ENCODE measurements at places on chromosomes 3 and 15.

DNA sequence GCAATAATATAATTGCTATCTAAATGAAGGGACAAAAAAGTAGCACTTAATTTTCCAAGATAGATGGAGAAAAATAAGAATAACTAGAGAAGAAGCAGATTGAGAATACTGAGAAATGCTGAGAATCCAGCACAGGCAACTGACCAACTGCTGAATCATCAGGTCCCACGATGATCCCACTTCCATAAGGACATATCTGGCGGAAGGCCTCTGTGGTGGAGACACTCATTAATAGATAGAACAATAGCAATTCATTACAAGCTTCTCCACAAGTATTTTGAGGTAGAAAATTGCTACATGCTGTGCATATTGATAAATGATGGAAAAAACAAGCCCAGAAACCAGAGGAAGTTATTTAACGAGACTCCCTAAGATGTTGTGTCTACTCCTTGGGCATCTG, 105.9 kb downstream of the DUT start:
- no peaks in the 10 kb centered on the region for H3K27me3 ChIP-seq
- no peak for DNase-seq
- no peak overlapping the region for H3K4me3 ChIP-seq
- H3K36me3 ChIP-seq, result no peaks in the 10 kb centered on the region
- no peaks in the 10 kb centered on the region for H3K4me1 ChIP-seq

DNA sequence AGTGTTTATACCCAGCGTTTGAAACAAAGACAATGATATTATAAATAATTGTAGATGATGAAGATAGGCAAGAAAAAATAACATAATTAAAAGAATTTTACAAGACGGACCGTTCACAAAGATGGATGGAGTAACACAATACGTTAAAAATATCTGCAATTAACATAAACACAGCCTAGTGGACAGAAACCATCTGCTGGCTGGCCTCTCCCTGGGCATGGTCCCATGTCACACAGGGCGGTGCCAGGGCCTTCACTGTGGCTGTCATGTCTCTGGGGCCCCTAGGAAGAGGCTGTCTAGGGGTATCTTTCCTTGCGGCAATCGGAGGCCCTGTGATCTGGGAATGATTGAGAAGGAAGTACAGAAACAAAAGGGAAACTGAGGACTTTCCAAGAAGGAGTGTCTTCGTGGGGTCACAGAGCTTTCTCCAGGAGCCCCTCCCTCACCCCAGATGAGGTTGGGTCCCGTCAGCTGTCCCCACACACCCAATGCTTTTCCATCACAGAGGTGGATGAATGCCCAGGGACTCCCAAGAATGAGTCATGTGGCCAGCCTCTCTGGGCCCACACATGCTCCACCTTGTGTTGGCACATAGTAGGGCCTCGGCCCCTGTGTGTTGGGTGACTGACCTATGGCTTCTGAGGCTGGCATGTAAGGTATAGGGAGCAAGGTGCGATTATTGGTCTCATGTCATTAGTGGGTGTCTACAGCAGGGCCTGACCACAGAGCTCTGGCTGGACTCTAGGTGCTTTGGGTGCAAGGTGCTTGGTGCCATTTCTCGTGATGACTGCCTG, 87.1 kb downstream of the DNAJB8 start:
- peaks cover 30% of the 10 kb centered on the region for H3K4me1 ChIP-seq
- no peak for DNase-seq
- H3K27me3 ChIP-seq, result no peaks in the 10 kb centered on the region
- H3K27ac ChIP-seq, result no peak overlapping the region
- H3K4me3 ChIP-seq, result no peak overlapping the region

- no peaks in the 10 kb centered on the region for H3K4me1 ChIP-seq
- no peak overlapping the region for H3K27ac ChIP-seq
- DNase-seq, result no peak
- peaks cover 21% of the 10 kb centered on the region for H3K27me3 ChIP-seq
- H3K36me3 ChIP-seq, result no peaks in the 10 kb centered on the region
- no peak overlapping the region for H3K4me3 ChIP-seq
Measured at GRCh38 chr3:170852324-170852723, 17.7 kb downstream of the RPL22L1 start.

DNA sequence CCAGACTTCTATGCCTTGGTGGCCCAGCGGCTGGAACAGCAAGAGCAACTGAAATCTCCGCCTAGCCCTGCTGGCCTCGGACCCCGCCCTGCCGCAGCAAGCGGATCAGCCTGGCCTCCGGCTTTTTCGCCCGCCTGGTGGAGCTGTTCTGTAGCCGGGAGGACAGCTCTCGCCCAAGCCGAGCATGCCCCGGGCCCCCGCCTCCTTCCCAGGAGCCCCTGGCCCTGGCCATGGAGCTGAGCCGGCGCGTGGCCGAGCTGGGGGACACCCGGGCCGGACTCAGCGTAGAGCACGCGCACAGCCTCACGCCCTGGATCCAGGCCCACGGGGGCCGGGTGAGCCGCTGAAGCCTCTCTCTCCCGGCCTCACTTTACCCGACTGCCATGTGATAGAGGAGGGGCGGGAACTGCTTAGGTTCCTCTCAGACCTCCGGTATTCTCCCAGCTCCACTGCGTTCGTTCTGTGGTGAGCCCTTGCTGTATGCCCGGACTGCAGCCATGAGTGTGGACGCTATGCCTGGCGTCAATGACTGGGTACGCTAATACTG, 24.1 kb upstream of the MRPL3 start:
- peaks cover 32% of the 10 kb centered on the region for H3K27me3 ChIP-seq
- no peak overlapping the region for H3K4me3 ChIP-seq
- no peaks in the 10 kb centered on the region for H3K4me1 ChIP-seq
- DNase-seq, result no peak
- no peak overlapping the region for H3K27ac ChIP-seq

- DNase-seq, result no peak
- H3K27ac ChIP-seq, result no peak overlapping the region
- H3K36me3 ChIP-seq, result no peaks in the 10 kb centered on the region
- no peaks in the 10 kb centered on the region for H3K27me3 ChIP-seq
Measured at GRCh38 chr3:53043738-53044137, 2.1 kb downstream of the SFMBT1 start.

DNA sequence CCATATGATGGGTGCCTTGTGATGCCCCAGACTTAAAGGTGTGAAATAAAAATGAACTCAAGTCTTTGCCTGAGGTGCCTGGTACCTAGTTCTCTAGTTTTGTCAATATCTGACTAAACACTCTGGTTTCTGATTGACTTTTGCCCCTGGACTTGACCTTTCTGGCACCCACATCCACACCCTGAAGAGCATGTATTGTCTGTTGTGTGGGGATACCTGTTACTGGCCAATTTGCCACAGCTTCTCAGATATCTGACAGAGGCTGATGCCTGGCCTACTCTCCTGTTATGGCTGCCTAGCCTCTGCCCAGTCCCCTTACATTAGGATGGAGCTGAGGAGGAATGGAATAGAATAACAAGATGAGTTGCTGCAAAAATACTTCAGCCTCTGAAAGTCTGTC, 3.6 kb downstream of the ZBTB38 start:
- no peak overlapping the region for H3K27ac ChIP-seq
- peaks cover 4% of the 10 kb centered on the region for H3K4me1 ChIP-seq
- no peak overlapping the region for H3K4me3 ChIP-seq
- H3K36me3 ChIP-seq, result no peaks in the 10 kb centered on the region

GRCh38 chr15:68419301-68420175, 12.4 kb downstream of the ITGA11 start:
- no peaks in the 10 kb centered on the region for H3K4me1 ChIP-seq
- no peak for DNase-seq
- peaks cover 23% of the 10 kb centered on the region for H3K27me3 ChIP-seq

GRCh38 chr15:41804361-41804760, 23.5 kb upstream of the JMJD7 start:
- peak overlapping the region; percentile 62 for H3K27ac ChIP-seq
- H3K27me3 ChIP-seq, result no peaks in the 10 kb centered on the region
- no peak overlapping the region for H3K4me3 ChIP-seq
- DNase-seq, result no peak
- H3K36me3 ChIP-seq, result peaks cover 10% of the 10 kb centered on the region

DNA sequence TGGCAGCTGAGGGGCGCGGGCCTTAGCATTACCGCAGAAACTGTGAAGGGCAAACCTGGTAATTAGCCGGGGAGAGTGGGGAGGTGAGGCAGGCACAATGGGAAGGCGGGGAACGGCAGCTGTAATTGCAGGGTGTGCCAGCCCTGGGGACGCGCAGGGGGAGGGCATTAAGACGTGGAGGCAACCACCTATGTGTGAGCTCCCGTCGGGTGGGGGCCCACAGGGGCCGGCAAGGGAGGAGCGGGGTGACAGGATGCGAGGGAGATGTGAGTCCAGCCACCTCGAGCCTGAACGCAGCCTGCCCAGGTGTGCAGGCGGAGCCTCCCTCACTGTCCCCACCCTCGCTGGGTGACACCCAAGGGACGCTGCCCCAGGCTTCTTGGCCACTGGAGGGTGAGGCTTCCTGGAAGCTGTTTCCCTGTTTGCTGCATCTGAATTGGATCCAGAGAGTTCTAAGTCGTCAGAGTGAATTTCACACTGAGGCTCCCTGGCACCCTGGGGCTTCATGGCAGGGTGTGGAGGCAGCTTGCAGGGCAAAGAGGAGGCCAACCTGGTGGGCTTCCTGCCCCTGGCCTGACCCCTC, 130.6 kb upstream of the MEF2A start:
- H3K36me3 ChIP-seq, result no peaks in the 10 kb centered on the region
- H3K27ac ChIP-seq, result no peak overlapping the region
- DNase-seq, result no peak
- H3K27me3 ChIP-seq, result no peaks in the 10 kb centered on the region
- H3K4me1 ChIP-seq, result peaks cover 73% of the 10 kb centered on the region
- H3K4me3 ChIP-seq, result peak overlapping the region; percentile 73

DNA sequence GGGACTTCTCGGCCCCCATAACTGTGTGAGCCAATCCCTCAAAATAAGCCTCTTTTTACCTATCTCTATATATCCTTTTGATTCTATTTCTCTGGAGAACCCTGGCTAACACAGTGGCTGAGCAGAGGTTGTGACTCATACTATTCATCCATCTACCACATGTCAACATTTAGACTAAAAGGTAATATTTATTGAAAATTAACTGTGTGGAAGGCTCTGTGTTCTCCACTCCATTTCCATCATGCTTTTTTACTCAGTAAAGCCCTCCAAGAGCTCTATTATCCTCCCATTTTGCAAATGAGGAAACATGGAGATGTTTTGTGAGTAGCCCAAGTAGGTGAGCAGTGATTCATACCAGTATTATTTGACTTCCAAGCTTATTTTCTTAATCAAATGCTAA, 217.9 kb upstream of the DCBLD2 start:
- no peaks in the 10 kb centered on the region for H3K27me3 ChIP-seq
- H3K27ac ChIP-seq, result no peak overlapping the region
- no peak for DNase-seq
- no peaks in the 10 kb centered on the region for H3K36me3 ChIP-seq
- no peak overlapping the region for H3K4me3 ChIP-seq

DNA sequence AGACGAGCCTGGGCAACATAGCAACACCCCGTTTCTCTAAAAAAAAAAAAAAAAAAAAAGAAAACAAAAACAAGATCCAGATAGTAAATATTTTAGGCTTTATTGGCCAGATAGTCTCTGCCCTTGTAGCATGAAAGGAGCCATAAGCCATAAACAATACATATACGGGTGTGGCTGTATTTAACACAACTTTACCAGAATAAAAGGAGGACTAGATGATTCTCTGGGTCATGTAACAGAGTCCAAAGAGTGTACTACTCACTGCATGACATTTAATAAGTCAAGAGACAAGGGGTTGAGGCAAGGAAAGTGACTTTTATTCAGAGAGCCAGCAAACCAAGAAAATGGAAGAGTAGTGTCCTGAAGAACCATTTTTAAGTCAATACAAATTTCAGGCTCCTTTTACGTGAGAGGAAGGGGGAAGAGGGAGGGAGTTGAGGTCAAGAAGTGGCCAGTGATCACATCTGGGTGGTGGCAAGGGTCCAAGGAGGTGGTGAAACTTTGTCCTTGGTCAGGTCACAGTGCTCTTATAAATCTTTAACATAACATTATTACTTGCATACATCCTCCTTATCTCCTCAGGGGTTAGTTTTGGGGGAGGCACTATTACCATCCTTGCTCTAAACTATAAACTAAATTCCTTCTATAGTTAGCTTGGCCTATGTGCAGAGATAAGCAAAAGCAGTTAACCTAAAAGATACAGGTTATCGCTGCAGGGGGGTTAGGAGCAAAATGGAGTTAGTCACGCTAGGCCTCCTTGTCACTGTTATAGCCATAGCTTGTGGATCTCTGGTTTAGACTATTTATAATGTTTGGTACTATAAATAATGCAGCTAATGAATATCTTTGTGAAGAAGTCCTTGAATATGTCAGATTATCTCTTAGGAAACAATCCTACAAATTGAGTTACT, 46.1 kb downstream of the METTL6 start:
- DNase-seq, result no peak
- H3K36me3 ChIP-seq, result peaks cover 5% of the 10 kb centered on the region
- H3K27me3 ChIP-seq, result no peaks in the 10 kb centered on the region
- no peak overlapping the region for H3K4me3 ChIP-seq
- peak overlapping the region; percentile 7 for H3K27ac ChIP-seq

DNA sequence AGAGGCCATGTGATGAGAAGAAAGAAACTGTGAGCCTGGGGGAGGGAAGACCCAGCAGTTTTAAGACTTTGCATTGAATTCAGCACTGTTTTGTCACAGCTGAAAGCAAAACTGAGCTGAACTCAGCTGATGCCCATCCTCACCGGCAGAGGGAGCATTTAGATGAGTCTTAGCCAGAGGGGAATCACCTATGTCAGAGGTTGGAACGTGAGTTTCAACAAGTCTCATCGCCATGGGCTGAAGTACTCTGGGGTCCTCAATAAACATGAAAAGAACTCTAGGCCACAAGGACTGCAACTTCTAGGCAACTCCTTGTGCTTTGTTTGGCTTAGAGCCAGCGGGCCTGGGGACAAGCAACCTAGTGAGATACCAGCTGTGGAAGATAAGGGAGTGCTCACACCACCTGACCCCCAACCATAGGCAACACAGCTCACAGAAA, 324.5 kb downstream of the TBL1XR1 start:
- H3K4me3 ChIP-seq, result no peak overlapping the region
- H3K4me1 ChIP-seq, result peaks cover 6% of the 10 kb centered on the region
- peak; percentile 38 for DNase-seq
- no peak overlapping the region for H3K27ac ChIP-seq

DNA sequence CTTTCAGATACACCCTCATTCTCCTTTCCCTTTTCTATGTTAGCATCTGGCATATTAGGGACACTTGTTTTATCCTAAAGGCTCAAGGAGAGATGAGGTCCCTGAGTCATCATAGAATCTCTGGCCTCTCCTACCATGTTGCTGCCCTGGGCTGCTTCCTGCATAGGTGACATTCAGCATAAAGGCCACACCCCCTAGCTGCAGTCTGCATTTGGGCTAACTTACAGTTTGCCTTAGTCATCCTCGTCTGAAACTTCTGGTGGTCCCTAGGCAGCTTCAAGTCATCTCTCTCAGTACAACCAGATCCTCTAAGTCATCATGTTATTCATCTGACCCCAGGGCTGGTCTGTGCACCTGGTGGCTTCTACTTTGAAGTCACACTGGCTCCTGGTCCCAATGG, 982.7 kb upstream of the NR2F2 start:
- no peaks in the 10 kb centered on the region for H3K4me1 ChIP-seq
- H3K27me3 ChIP-seq, result no peaks in the 10 kb centered on the region
- H3K36me3 ChIP-seq, result no peaks in the 10 kb centered on the region
- no peak overlapping the region for H3K27ac ChIP-seq
